ENCODE measurements at places on chromosomes 4 and X. TPM values are rescaled to one million over a fixed set of nuclear protein-coding genes. Genes with fewer than 3 reads are reported as not detected.

Gene CPZ
- 0.15 TPM for total RNA-seq

Gene USP11
- 50.1 TPM for total RNA-seq

Gene BMP3
- not detected for total RNA-seq

Gene IGFBP7
- total RNA-seq = 253 TPM

Gene UGT2A1
- not detected for total RNA-seq

Gene BBS7
- total RNA-seq = 14.2 TPM

Gene GYPE
- not detected for total RNA-seq

Gene NIPAL1
- 0.70 TPM for total RNA-seq

Gene EIF2S3
- total RNA-seq = 118 TPM

Gene IBSP
- not detected for total RNA-seq

Gene PDLIM3
- 0.10 TPM for total RNA-seq

Gene COX7B2
- total RNA-seq = not detected

Gene LGI2
- 0.20 TPM for total RNA-seq
